CD4-positive, CD25-positive, alpha-beta regulatory T cell (primary cell): ENCODE measurements at places on chromosomes 3 and 15. TPM values are rescaled to one million over a fixed set of nuclear protein-coding genes. Genes with fewer than 3 reads are reported as not detected.

Gene ECE2
- total RNA-seq = not detected

Gene COL7A1
- total RNA-seq = 1.1 TPM

Gene MAGI1
- total RNA-seq = 0.44 TPM

- H3K27me3 ChIP-seq = no peaks in the 10 kb centered on the region
- no peaks in the 10 kb centered on the region for H3K36me3 ChIP-seq
- H3K27ac ChIP-seq = no peak overlapping the region
- no peak for DNase-seq
These were observed 186.0 kb downstream of the TNIK start for GRCh38 chr3:171274222-171274621.

Gene TIMP4
- total RNA-seq = not detected

GRCh38 chr3:38030126-38031021 is 932 bp upstream of the PLCD1 start:
- H3K27ac ChIP-seq = no peak overlapping the region
- H3K4me1 ChIP-seq = peaks cover 37% of the 10 kb centered on the region
- DNase-seq = no peak

Gene NAALADL2
- not detected for total RNA-seq

GRCh38 chr3:98259707-98260106 is 4.3 kb upstream of the OR5H6 start:
- DNase-seq = no peak
- no peaks in the 10 kb centered on the region for H3K27me3 ChIP-seq
- no peaks in the 10 kb centered on the region for H3K4me1 ChIP-seq
- no peak overlapping the region for H3K4me3 ChIP-seq
- H3K36me3 ChIP-seq = no peaks in the 10 kb centered on the region

DNA sequence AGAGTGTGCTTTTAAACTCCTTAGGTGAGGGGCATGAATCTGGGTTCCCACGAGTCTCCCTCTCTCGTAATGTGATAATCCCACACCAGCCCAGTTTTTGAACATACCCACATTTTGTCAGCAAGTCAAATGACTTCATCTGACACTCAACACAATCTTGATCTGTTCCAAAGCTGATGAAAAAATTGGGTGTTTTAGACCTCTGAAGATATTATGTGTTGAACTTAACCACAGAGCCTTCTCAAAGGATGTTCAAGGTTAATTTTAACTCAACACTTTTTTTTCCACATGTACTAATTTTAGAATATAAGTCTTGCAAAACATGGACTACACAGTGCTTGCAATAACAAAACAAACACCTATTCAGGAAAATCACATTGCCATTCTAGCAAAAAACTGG is 123.1 kb downstream of the TGFBR2 start:
- H3K27me3 ChIP-seq = no peaks in the 10 kb centered on the region
- no peak overlapping the region for H3K4me3 ChIP-seq
- H3K4me1 ChIP-seq = no peaks in the 10 kb centered on the region
- no peak for DNase-seq
